ENCODE measurements at places on chromosomes 6 and 20. TPM values are rescaled to one million over a fixed set of nuclear protein-coding genes. Genes with fewer than 3 reads are reported as not detected.

Gene BANF2
- total RNA-seq, result not detected

- no peak for DNase-seq
Observed at GRCh38 chr6:164695896-164696295, 613.5 kb downstream of the C6orf118 start.

DNA sequence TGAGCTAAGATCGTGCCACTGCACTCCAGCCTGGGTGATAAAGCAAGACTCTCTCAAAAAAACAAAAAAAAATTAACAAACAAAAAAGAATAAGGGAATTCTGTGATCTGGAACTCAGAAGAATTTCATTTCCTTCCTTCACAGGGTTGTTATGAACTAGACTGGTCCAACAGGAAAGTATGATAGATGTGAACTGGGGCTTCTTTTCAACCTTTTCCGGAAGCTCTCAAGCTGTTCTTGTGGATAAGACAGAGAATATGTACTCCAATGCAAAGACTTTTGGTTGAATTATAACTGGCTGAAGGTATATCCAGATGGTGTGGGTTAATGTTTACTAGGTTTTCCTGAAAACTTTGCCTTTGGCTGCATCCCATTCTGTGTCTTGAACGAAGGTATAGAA lies 5.3 kb downstream of the RNF8 start:
- DNase-seq, result no peak

DNA sequence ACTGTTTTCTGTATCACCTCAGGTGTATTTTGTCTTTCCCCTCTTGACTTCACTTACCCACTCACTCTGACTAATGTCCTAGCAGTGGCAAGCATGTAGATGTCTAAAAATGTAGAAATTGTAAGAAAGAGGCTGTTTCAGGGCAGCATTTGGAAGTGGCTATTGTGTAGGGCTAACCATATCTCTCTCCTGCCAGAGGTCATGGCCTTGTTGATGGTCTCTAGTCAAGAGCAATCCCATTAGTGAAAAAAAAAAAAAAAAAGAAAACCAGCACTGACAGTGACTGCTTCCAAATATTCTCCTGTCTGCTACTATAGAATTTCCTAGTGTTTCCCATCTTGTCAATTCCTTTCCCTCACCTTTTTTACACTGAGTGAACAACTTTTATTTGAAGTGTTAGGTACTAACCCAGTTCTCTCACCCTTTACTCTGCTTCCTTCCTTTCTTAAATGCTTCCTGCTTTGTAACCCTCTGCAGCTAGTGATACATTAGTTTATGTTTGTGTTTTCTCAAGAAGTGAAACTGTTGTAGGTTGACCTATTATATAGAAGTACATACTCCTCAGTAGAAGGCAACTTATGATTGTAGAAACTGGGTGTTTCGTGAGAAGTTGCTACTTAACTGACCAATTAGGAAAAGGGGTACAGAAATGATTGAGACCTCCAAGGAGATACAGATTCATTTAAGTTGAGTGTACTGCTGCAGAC lies 174.1 kb upstream of the PTPRK start:
- DNase-seq, result no peak

DNA sequence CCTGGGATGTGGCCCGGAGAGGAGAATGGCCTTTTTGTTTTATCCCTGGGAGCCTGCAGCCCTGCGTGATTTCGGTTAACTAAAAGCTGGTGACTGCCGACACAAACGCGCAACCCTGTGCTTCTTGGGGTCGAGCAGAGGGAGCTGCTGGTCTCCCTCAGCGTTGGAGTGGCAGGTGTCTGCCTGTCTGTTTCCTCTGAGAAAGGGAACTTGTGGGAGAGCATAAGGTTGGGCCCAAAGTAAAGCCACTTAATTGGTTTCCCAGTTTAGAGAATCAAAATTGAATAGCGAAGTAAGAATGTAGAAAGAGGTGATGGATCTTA lies 500 bp downstream of the LTV1 start:
- no peak for DNase-seq

- DNase-seq, result no peak
Observed at GRCh38 chr6:157316871-157317814, 6.2 kb downstream of the TMEM242 start.

Gene MRAP2
- total RNA-seq, result 0.75 TPM

DNA sequence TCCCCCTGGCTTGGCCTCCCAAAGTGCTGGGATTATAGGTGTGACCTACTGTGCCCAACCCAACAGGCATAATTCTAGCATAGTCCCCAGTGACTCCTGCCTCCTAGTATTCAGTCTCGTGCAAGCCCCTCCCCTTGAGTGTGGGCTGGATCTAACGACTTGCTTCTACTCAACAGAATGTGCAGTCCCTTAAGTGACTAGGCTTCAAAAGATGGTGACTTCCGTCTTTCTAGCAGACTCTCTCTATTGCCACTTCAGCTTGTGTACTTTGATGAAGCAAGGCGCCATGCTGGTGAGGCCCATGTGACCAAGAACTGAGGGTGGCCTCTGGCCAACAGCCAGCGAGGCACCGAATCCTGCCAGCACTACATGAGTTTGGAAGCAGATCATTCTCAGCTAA lies 109.6 kb upstream of the TRAF3IP2 start:
- no peak for DNase-seq

GRCh38 chr6:13014504-13015378 lies 298.2 kb downstream of the PHACTR1 start:
- DNase-seq, result peak; percentile 70

GRCh38 chr6:126396131-126396530 lies 56.2 kb downstream of the CENPW start:
- DNase-seq, result no peak

Data from neural progenitor cell (in vitro differentiated cells).